Liver (tissue), 10 donors: ENCODE measurements at places on chromosomes 6 and 20. TPM values are rescaled to one million over a fixed set of nuclear protein-coding genes. Genes with fewer than 3 reads are reported as not detected.

DNA sequence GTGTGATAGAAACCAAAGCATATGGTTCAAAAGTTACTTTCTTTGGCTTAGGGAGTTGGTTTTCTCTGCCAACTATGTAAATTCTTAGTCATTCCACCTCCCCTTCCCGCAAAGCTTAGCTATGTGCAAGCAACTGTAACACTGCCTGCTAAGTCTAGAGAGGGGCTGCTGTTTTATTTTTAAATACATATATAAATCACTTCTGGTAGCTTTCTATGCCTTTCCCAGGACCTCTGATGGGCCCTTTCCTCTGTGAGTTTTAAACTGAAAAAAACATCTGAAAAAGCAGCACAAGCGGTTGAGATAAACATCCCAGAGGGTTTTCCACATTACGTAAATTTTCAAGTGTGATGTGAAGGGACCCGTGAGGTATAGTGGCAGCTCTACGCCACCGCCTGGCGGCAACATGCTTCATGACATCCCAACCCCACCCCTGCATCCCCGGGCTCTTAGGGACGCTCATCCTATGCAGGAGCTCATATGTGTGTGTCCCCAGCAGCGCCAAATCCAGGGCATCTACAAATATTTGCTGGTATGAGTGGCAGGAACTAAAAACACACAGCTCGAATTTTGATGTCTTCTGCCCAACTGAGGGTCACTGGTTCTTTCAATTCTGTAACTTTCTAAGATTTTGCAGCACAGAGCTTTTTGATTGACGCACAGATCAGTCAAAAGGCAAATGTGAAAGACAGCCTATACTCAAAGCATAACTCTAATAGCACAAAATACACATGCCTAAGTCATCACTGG is 12.7 kb downstream of the SAYSD1 start:
- peak; percentile 59 for DNase-seq

DNA sequence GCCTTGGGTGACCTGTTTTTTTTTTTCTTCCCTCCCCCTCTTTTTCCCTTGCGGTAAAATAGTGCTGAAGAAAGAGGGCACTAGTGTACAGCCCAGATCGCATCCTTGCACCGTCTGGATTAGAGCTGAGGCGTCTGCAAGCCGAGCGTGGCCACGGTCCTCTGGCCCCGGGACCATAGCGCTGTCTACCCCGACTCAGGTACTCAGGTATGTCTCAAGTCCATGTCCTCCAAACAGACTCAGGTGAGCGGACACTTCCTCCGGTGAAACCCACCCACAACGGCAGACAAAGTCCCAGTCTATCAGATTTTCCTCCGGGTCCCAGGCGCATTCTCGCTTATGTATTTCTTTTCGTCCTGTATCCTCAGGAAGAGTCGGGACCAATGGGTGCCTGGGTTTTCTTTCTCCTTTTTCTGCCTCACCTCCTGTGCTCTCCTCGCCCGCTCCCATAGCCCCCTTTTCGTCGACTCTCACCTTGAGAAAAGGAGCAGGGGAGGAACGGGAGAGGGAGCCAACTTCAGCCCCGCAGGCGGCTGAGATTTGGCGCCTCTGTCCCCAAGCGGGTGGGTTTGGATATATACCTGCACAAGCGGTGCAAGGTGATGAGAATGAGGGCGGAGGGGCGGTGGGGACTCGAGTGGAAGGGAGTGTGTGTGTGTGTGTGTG is 1.1 kb upstream of the GRM1 start:
- no peak for DNase-seq

GRCh38 chr20:48609491-48609978 is 218.3 kb downstream of the PREX1 start:
- no peak for DNase-seq

DNA sequence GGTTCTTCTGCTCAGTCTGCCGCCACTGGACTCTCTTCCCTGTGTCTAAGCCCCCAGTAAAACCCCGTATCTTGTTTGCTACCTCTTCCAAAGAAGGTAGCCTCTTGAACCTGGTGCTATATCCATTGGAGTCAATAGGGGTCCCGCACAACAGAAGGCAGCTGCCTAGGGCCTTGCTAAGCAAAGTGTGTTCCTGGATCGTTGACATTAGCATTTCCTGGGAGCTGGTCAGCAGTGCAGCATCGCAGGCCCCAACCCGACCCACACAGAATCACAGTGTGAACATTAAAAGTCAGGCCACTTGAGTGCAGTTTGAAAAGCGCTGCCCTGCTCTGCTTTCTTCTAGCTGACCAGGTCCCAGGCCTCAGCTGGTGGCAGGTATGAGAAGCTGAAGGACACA is 2.9 kb downstream of the ADA start:
- no peak for DNase-seq

The TFAP2B gene
- not detected for total RNA-seq

The ABHD16B gene
- not detected for total RNA-seq

- DNase-seq, result no peak
Measured at GRCh38 chr20:20227013-20227571, 140.8 kb upstream of the INSM1 start.

- peak; percentile 59 for DNase-seq
Measured at GRCh38 chr20:36344517-36345132, 38.5 kb downstream of the DLGAP4 start.

The SH3BGRL2 gene
- total RNA-seq, result 71.3 TPM

GRCh38 chr6:75488033-75488432 is 5.6 kb downstream of the FILIP1 start:
- DNase-seq, result no peak
